ENCODE measurements at places on chromosomes 16 and 17. TPM values are rescaled to one million over a fixed set of nuclear protein-coding genes. Genes with fewer than 3 reads are reported as not detected.

GRCh38 chr17:28366605-28367004 is 1.6 kb upstream of the SEBOX start:
- no peak for DNase-seq

DNA sequence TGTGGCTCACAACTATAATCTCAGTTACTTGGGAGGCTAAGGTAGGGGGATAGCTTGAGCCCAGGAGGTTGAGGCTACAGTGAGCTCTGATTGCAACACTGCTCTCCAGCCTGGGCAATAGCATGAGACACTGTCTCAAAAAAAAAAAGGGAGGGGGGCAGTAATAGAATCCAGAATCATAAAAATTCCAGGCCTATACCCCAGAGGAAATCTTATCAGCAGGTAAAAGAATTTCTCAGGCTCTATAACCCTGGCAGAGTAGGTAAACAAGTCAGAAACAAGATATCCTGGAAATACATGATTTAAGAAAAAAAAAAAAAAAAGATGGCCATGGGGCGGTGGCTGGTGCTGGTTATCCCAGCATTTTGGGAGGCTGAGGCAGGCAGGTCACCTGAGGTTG is 12.9 kb downstream of the SPAG9 start:
- DNase-seq: no peak

Gene GCGR
- not detected for total RNA-seq

DNA sequence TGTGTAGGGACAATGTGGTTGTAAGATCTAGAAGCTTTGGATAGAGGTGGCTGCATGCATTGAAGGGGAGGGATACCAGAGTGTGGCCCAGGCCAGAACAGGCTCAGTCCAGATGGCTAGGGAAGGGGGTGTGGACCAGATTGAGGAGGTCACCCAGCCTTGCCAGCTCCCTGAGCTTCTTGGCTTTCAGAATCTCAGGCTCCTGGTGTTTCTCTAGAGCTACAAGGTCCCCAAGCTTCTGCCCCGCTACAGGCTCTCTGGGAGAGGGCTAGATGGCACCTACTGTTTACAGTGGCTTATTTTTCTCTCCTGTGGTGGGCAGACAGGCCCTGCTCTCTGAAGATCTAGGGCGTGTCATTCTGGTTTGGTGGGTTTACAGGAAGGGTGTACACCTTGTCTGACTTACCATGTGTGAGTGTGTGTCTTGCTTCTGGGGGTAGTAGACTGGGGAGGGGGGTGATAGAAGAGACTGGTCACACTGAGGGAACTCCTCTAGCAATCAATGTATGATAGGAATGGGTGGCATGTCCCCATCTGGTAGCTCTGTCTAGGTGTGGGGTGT is 1.1 kb downstream of the RARA start:
- DNase-seq: no peak

GRCh38 chr16:82017911-82018568 is 6.8 kb upstream of the SDR42E1 start:
- DNase-seq: no peak

DNA sequence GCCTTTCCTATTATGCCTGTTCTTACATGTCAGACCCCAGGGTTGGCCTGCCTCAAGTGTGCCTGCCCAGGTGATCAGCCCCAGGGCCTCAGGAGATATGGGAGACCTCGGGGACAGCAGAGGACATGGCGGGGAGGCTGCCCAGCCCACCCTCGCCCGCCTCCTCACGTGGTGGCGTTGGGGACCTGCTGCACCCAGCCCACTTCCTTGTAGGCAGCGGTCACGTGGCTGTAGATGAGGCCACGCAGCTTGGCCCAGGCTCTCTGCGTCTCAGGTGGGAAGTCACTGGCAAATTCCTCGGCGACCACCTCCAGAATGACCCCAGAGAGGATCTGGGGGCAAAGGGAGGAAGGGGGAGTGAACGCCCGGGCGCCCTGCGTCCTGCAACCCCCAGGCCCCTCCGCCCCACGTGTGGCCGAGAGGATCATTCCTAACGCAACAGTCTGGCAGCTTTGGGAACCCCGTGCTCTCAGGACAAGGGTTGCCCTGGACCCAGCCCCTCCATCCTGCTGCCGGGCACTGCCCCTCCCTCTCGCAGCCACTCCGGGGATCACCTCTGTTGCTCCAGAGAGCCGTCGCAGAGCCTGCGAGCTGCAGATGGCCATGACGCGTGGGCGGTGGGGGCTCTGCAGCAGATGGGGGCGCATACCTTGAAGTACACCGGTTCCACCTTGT is 6.6 kb downstream of the CYGB start:
- no peak for DNase-seq

GRCh38 chr17:10585529-10585928 is 36.1 kb upstream of the MYH2 start:
- DNase-seq: no peak

DNA sequence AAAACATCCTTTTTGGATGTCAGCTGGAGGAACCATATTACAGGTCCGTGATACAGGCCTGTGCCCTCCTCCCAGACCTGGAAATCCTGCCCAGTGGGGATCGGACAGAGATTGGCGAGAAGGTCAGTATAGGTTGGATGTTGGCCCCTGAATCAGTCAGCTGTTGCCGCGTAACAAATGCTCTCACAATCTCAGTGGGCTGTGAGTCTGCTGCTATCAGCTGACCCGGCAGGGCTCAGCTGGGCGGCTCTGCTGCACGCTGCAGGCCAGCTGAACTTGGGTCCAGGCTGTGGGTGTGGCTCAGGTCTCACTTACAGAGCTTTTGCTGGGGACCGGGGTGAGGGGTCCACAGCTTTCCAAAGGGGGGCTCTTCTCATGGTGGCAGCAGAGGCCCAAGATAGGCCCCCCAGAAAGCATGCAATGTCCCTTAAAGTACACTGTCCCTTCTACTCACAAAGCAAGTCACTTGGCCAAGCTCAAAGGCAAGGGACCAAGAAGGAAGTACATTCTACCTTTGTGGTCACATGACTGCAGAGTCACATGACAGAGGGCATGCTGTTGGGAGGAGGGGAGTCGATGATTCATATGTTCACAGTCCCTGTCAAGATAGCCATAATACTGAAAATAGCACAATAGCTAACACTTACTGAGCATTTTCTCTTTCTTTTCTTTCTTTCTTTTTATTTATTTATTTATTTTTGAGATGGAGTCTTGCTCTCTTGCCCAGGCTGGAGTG is 134.2 kb downstream of the ABCC1 start:
- DNase-seq: no peak

Measured in activated naive CD8-positive, alpha-beta T cell treated with anti-CD3 and anti-CD28 coated beads, Interleukin-2, amount 10 ng/mL, durations not matched to agents 7 days and 5 days (primary cell).